Suppressor macrophage (primary cell): ENCODE measurements at places on chromosomes 1 and 21.

DNA sequence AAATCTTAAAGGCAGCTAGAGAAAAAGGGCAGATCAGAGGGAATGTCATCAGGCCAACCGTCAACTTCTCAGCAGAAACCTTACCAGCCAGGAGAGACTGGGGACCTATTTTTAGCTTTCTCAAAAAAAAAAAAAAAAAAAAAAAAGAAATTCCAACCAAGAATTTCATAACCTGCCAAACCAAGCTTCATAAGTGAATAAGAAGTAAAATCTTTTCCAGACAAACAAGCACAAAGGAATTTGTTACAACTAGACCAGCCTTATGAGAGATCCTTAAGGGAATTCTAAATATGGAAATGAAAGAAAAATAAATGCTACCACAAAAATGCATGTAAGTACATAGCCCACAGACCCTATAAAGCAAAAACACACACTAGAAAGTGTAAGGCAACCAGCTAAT lies 267.7 kb downstream of the AKT3 start:
- DNase-seq: no peak

GRCh38 chr1:64163970-64164369 lies 39.5 kb upstream of the UBE2U start:
- no peak for DNase-seq

GRCh38 chr1:89295187-89295586 lies 22.5 kb upstream of the GBP5 start:
- DNase-seq: no peak

DNA sequence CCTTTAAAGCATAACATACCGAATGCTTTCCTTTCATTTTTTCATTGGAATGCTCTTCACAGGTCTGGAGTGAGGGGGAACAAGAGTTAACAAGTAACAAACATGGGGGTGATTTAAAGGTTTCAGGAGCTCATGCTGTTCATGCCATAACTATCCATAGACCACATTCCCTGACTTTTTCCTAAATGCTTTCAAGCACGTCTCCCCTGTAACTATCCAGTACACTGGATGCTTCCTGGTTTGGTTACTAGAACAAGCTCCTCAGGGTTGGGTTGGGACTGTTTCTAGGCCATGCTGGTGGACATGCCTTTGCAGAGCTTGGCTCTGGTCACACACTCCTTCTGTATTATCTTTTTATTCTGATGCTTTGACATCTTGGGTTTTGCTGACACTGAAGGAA lies 38.6 kb downstream of the KCNK1 start:
- no peak for DNase-seq

GRCh38 chr1:90434460-90434859 lies 282.6 kb downstream of the BARHL2 start:
- DNase-seq: no peak

- DNase-seq: no peak
Measured at GRCh38 chr1:167150492-167150833, 56.6 kb downstream of the STYXL2 start.

- no peak for DNase-seq
Measured at GRCh38 chr1:226308166-226308722, 720 bp downstream of the LIN9 start.

GRCh38 chr1:202805886-202806844 lies 2.1 kb downstream of the KDM5B start:
- DNase-seq: peak; percentile 38

DNA sequence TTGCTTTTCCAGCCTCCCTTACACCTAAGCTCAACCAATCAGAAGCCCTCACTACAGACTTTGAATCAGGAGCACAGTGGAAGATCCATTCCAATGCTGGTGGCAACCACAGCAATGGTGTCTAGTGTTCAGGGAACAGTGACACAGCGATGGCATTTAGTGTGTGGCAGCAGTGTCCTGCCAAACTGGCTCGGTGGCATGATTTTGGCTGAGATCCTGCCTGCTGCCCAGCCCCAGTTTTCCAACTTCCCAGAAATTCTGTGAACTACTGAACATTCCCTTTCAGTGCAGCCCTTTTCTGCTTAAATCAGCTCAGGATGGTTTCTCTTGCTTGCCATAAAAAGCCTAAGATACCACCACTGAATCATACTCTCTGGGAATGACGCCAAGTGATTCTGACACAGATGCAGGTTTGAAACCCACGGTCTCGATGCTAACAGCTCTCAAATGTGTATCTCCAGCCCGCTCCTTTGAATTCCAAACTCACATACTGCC lies 8.8 kb downstream of the ASAP3 start:
- DNase-seq: no peak

- no peak for DNase-seq
Measured at GRCh38 chr1:162918151-162918754, 57.3 kb upstream of the CCDC190 start.

- DNase-seq: peak; percentile 80
Measured at GRCh38 chr21:25722631-25723030, 12.1 kb downstream of the ATP5PF start.

GRCh38 chr1:53468374-53468773 lies 9.2 kb downstream of the DMRTB1 start:
- no peak for DNase-seq

DNA sequence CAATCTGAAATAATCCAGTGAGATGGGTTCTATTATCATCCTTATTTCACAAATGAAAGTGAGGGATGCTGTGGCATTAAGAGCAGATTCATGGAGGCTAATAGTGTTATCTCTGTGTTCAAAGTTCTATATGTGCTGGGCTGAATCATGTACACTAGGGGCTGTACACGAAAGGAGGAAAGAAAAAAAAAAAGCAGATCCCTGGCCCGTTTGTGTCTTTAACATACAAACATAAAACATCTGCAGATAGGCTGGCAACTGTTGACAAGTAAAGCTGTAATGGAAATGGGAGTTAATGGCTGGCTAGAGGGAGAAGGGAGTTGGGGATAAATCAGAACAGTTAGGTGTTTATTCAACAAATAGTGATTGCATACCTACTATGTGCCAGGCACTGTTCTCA lies 3.1 kb downstream of the WNT2B start:
- DNase-seq: no peak

DNA sequence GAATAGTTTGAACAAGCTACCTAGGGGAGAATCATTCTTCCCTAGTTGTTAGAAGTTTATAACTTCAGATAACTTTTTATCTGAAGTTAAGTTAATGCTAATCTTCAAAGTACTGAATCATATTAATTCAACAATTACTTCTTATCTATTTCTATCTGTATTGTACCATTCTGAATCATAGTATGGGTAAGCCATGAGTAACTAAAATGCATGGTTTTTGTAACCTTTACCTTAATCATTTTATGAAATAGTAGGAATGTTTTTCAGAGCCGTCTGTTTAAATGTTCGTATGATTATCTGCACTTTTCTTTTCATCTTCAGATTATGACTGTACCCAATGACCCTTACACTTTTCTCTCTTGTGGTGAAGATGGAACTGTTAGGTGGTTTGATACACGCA lies 50.3 kb upstream of the MPC2 start:
- DNase-seq: no peak

DNA sequence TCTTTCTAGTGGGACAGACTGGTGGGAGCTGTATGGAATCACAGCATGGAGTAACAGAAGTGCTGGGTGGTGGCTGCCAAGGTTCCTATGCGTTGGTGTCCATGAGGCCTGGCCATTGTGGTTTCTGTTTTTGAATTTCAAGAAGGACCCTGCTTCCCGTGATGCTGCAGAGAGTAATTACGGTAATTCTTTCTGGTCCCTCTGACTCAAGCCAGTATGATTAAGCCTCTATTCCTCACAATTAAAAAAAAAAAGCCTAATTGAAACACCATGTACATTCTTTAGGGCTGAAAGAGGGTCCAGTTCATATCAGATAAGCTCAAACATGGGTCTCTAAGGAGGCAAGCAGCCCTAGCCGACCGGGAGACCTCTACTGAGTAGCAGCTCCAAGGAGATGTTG lies 10.5 kb upstream of the C1orf21 start:
- DNase-seq: no peak

DNA sequence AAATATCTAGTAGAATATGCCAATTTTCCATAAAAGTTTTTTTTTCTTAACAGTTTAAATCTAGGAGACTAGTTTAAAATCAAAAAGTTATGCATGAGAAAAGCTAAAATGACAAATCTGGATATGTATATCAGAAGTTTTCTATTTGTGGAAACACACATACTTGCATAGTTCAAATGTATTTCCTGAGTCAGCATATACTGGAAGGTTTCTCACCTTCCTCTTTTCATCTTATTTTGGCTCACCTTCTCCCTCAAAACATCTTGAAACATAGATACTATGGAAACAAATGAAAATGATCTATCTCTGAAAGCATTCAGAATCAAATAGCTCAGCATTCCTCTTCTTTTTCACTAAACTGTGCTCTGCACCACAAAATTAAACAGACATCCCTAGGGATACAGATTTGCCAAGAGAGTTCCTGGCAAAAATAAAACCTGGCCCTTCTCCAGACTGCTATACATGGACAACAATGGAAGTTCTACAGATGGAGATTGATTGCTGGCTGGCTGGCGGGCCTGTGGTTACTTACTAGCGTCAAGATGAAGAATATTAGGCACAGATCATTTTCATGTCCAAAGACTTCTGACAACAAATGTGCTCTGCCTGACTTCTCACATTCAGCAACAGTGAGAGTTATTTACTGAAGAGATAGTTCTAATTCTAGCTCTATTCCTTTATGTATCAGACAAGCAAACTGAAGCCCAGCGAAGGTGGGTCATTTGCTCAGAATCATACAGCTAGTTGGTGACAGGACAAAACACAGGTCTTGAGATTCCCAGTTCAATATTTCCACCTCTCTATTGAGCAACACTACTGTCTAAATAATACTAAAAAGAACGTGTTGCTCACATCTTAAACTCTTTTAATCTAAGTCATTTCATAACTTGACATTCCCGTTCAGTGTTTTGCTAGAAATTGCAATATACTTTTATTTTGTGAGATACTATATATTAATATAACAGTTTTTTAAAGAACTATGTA lies 26.6 kb downstream of the DIPK1A start:
- no peak for DNase-seq

- peak; percentile 49 for DNase-seq
Measured at GRCh38 chr1:167668108-167668507, 38.1 kb downstream of the RCSD1 start.

DNA sequence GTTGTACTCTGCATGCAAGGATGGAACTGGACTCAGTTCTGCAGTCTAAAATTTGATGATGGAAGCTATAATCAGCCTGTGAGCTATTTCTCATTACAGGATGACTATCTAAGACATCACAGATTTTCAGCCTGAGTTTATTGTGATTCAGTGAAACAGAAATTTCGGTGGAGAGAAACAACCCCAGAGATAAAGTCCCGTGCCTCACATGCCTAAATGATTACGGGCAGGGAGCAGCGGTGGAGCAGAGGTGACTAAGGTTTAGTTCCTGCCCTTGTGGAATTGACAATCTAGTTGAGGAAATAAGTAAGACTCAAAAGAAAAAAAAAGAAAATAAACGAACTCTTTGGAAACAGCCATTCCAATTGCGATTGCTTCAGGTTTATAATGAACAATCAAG lies 96.9 kb downstream of the GRIK3 start:
- DNase-seq: no peak

DNA sequence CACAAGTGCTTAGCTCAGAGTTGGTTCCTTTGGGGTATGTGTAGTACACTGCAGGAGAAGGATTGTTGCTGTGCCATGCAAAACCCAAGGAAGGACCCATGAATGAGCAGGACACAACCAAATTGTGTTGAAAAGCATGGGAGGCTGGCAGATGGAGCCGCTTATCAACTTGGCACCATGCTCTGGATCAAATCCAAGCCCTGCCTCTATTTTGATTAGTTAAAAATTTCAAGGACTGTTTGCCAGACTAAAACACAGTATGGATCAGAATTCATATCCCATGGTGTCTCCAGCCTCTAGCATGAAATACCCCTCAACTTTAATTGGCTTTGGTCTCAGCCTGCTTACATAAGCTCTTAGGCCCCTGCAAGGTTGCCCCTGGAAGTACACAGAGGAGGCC lies 27.8 kb downstream of the CCDC185 start:
- no peak for DNase-seq

GRCh38 chr1:245177071-245177900 lies 22.5 kb downstream of the KIF26B start:
- no peak for DNase-seq

GRCh38 chr1:232999956-233000625 lies 49.7 kb downstream of the NTPCR start:
- DNase-seq: no peak

- no peak for DNase-seq
Measured at GRCh38 chr21:40886931-40887330, 40.0 kb upstream of the DSCAM start.

- DNase-seq: no peak
Measured at GRCh38 chr1:160750608-160751007, 11.6 kb downstream of the SLAMF7 start.
